ENCODE measurements at places on chromosomes 5 and 9.

GRCh38 chr5:68272289-68272688 lies 56.7 kb downstream of the PIK3R1 start:
- no peak for DNase-seq

- no peak for DNase-seq
These were observed 55.0 kb upstream of the CDH12 start for GRCh38 chr5:22908129-22908528.

DNA sequence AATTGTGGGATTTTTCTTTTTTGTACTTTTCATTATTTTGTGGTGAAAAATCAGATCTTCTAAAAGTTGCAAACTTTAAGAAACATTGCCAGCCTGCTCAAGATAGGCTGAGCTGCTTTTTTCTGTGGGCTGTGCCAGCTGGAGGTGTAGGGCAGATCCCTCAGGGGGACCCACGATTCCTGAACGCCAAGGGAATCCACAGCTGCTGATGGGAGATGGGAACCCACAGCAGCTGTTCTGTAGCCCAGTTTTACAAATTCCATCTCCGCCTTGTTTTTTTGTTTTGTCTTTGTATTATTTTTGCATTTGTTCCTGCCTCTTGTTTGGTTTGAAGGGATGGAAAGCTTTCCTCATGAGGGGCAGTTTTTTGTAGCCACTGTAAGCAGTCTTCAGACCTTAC lies 91.0 kb downstream of the WWC1 start:
- peak; percentile 33 for DNase-seq

GRCh38 chr5:73615085-73615484 lies 10.9 kb upstream of the ARHGEF28 start:
- DNase-seq, result no peak

DNA sequence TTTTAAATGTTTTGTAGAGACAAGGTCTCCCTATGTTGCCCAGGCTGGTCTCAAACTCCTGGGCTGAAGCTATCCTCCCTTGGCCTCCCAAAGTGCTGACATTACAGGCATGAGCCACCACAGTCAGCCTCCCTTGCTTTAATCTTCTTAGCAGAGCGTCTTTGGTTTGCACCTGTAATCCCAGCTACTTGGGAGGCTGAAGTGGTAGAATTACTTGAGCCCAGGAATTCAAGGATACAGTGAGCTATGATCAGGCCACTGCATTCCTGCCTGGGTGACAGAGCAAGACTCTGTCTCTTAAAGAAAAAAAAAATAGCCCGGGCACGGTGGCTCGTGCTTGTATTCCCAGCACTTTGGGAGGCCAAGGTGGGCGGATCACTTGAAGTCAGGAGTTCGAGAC lies 27.8 kb downstream of the UBE2D2 start:
- DNase-seq, result no peak

DNA sequence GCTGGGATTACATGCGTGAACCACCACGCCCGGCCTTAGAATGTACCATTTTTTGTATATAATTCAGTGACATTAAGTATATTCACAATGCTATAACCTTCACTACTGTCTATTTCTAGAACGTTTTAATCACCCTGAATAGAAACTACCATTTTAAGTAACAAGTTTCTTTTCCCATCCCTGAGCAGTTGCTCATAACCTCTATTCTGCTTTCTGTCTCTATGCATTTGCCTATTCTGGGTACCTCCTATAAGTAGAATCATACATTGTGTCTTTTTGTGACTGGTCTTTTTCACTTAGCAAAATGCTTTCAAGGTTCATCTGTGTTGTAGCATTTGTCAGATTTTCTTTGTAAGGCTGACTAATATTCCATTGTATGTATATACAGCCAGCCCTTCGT lies 39.9 kb downstream of the DDX46 start:
- no peak for DNase-seq

DNA sequence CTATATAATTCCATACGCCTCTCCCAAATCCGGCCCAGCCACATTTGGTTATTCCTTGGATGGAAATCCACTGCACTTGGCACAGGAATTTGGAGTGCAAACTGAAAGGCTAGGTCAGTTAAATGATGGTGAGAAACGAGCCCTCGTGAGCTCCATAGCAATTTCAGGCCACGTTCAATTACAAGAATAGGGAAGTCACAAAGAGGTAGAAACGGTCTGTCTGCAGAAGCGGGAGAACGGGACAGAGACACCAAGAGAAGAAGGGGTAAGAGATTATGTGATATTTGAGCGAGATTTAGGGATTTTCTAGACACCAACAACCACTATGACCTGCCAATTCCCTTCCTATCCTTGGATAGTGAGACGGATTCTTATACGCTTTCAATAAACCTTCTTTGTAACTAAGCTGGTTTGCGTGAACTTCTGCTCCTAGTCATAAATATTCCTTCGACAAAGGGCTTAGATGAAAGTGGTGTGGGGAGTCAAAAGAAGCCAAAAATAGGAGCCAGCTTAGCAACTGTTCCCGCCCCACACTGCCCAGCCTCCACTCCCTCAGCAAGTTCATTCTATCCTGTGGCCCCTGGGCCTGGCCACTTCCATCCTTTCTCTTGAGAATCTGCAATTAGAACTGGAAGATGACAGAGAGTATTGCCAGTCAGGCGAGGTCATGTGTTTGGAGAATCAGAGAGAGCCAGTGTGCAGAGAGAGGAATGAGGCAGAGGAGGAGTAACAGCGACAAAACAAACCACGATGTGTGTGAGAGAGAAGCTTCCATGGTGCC lies 118.4 kb downstream of the ZNF608 start:
- no peak for DNase-seq
